Thyroid gland (tissue), 4 donors: ENCODE measurements at places on chromosomes 13 and 19.

- DNase-seq, result no peak
Measured at GRCh38 chr13:112714376-112715174, 24.7 kb downstream of the ATP11A start.

GRCh38 chr13:32179708-32180107 is 135.5 kb downstream of the ZAR1L start:
- DNase-seq, result no peak

GRCh38 chr19:49422407-49423070 is 702 bp downstream of the PTH2 start:
- DNase-seq, result no peak

GRCh38 chr19:788983-789700 is 8.1 kb upstream of the PTBP1 start:
- peak; percentile 68 for DNase-seq

GRCh38 chr13:113657851-113658741 is at the start of gene ATP4B:
Gene ATP4B (minus strand): TSS chr13:113658198. CDS start chr13:113658144, 54 bp downstream.
- no peak for DNase-seq

DNA sequence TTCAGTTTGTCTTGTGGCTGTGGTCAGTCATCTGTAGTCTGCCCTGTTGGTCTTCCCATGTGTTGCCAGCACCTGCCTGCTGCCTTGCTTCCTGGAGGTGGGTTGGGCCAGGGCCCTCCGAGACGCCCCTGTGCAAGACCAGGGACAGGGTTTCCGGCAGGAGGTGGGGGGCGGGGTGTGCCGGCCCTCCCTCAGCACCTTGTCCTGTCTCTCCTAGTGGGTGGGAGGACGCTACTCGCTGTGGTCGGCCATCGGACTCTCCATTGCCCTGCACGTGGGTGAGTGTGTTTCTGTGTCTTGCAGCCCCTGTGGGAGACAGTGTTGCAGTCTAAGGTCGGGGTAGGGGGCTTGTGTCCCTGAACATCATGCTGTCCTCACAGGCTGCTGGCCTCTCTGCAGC is 11.2 kb upstream of the PDCD2L start:
- DNase-seq, result no peak

DNA sequence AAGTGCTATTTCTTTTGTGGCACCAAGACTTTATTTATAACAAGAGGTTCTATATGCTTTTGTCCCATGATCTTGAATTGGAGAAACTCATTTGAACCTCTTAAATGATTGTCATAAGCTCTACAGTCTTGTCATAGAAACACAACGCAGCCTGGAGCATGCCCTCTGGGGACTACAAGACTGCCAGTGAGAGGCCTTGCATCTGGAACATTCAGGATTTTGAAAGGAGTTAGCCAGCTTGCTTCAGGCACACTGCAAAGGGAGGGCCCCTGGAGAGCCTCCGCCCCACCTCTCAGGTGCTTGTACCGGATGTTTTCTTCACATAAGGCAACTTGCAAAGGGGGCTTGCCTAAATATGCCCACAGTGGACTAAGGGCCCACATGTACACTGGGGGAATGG is 130.5 kb downstream of the LIG4 start:
- no peak for DNase-seq

GRCh38 chr19:55076321-55076720 is 652 bp downstream of the EPS8L1 start:
- no peak for DNase-seq

- DNase-seq, result no peak
Measured at GRCh38 chr19:45352914-45353796, 12.6 kb downstream of the KLC3 start.

DNA sequence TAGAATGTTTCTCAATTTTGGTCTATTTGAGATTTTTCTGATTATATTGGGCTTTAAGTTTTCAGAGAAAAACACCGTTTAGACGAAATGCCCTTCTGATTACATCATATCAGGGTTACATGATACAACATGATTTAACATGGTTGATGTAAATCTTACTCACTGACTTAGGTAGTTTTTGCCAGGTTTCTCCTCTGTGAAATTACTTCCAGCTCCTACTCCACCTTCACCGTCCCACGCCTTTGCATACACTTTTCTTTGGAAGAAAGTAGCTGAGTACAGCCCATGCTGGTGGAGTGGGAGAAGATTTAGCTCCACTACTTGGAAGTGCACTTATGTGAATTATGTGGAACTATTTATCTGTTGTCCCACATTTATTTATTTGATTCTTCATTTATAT is 433.2 kb upstream of the KLHL1 start:
- DNase-seq, result no peak

- DNase-seq, result no peak
Measured at GRCh38 chr19:34260771-34261173, 6.4 kb downstream of the GARRE1 start.

GRCh38 chr19:3203805-3204645 is 18.3 kb downstream of the NCLN start:
- DNase-seq, result no peak

GRCh38 chr13:95643571-95643935 is 953 bp downstream of the DZIP1 start:
- no peak for DNase-seq

DNA sequence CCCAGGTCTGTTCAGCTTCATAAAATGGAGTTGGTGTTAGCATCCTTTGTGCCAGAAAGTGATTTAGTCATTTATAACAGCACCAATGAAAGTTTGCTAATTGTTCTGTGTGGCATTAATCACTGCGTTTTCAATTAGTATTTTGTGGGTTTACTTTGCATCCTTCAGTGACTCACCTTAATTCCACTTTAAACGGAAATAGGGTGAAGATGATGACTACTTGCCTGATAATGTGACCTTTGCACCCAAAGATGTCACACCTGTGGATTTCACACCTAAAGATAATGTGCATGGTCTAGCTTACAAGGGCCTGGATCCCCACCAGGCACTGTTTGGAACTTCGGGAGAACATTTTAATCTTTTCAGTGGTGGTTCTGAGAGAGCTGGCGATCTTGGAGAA is 15.0 kb downstream of the GPATCH1 start:
- DNase-seq, result no peak

DNA sequence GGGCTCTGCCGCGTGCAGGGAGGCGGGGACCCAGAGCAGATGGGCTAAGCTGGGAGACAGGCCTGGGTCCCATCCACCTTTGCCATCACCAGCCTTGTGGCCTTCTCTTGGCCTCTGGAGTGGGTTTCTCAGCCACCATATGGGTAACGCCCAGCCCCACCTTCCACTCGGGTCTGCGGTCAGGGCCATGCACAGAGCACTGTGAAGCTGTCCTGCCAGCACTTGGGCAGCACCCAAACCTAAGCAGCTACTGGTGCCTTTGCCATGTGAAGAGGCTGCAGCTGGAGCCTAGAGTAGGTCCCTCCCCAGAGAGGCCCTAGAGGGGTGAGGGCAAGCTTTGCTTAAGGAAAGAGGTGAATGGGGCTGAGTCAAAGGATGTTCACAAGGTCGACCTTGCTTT is 24.1 kb upstream of the NPAS1 start:
- no peak for DNase-seq

- peak; percentile 50 for DNase-seq
Measured at GRCh38 chr19:18417250-18418028, 1.8 kb upstream of the SSBP4 start.

DNA sequence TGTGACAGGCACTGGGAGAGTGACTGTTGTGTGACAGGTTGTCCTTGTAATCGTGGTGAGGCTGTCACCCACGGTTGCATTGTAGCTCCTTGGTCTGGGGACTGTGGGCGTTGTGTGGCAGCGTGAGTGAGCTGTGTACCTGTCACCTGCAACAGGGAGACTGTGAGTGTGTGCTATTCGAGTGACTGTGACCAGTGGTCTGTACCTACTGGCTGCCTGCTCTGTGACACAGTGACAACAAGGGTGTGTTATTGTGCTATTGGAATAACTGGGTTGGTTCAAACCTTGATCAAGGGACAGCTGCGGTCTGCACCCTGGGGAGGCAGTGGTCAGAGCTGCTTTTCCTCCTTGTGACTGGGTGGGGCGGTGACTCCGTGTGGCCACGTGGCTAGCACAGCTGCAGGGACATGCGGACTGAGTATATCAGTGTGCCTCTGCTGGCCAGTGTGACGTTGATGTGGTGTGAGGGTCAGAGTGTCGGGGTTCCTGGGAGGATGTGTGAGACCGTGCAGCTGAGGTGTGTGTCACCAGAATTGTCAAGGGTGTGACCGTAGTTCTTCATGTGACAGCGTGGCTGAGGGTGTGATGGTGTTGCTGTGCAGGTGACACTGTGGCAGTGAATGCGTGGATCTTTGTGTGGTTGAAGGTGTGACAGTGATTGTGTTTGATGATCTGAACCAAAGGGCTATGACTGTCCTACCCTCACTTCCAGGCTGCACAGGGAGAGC is 10.1 kb upstream of the NFIX start:
- peak; percentile 48 for DNase-seq

- DNase-seq, result no peak
Measured at GRCh38 chr19:9967326-9967725, 31.0 kb upstream of the OLFM2 start.

- DNase-seq, result no peak
Measured at GRCh38 chr19:1360818-1361461, 22.8 kb upstream of the NDUFS7 start.

DNA sequence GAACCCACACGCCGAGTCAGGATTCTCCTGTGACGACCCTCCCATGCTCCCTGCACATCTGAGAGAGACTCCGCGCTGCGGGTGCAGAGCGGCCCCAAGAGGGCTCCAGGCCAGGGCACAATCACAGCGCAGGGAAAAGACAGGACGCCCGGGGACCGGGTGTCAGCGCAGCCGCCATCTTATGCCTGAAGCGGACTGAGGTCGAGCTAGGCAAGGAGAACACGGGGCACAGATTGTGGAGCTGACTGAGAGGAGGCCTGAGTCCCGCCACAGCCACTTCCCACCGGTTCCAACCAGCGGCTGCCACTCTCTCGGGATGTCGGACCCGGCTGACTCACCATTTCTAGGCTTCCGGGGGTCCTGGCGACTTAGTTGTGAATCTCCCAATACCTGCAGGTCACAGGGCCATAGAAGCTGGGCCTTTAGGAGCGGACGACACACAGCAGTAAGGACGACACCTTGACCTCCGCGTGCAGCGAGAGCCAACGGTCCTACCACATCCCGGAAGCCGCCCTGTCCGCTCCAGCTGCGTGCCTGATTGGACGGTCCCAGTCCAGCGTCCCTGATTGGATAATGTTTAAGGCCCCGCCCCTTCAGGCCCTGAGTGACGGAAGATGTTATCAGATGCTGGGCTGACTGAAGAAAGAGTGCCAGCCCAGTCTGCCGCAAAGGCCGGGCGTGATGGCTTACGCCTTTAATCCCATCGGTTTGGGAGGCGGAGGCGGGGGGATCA is at the start of gene ZNF728:
ZNF728 (minus strand) TSS at position 487 of the 733 bp plus-strand sequence; CDS start at position 341, 146 bp downstream.
- DNase-seq, result peak; percentile 52

- no peak for DNase-seq
Measured at GRCh38 chr13:113534236-113534860, 43.8 kb upstream of the DCUN1D2 start.

GRCh38 chr19:16328824-16329482 is 4.3 kb downstream of the KLF2 start:
- DNase-seq, result no peak

- no peak for DNase-seq
Measured at GRCh38 chr19:34580055-34580336, 97.0 kb downstream of the SCGB2B2 start.

- DNase-seq, result no peak
Measured at GRCh38 chr13:100827489-100828176, 153.0 kb upstream of the TMTC4 start.

- no peak for DNase-seq
Measured at GRCh38 chr13:69194130-69194529, 913.5 kb upstream of the ATXN8OS start.

DNA sequence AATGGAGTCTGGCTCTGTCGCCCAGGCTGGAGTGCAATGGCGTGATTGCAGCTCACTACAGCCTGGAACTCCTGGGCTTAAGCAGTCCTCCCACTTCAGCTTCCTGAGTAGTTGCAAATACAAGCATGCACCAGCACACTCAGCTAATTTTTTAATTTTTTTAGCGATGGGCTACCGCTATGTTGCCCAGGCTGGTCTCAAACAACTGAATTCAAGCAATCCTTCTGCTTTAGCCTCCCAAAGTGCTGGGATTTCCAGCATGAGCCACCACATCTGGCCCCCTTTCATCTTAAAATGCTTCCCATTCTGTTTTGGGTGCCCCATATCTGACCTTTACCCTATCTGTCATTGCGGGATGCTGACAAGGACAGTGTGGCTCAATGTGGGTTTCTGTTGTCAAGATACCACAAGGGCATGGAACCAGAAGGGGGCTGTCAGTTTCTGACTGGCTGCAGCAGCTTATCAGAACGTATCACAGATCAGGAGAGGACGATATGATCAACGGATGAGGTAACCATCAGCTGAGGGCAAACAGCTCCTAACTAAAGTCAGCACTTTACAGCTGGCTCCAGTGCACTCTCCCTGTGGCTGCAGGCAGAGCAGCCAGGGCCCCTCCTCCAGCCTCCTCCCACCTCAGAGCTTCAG is 32.4 kb downstream of the GPR42 start:
- DNase-seq, result no peak

DNA sequence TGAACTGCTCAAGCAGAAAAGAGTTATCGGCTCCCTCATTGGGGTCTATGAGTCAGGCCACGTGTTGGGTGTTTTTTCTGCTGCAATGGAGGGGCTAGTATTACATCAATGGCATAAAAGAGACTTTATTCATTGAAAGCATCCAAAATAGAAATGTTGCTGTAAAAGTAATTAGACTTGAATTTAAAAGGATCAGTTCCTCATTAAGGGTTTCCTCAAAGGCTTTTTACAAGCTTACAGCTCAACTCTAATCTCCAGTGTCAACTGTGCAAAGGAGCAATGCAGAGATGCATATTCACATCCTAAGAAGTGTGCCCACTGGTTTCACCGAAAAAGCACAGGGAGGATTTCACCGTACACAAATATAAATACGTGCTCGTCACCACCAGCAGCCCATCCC is 300.3 kb downstream of the FOXO1 start:
- DNase-seq, result no peak

DNA sequence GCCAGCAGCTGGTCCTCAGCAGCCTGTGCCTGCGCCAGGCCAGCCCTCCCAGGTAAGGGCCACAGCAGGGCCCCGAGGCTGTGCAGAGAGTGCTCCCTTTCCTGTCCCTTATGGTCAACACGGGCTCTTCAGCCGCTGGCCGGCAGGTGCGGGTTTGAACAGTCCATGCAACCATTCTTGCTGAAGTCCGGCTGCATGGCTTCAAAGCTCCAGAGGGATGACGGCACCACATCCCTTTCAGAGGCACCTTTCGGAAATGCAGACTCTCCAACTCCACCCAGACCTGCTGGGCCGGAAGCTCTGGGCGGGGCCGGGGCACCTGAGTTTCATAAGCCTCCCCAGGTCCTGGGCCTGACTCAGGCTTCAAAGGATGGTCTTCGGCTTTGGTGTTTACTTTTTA is 81.3 kb downstream of the SPACA7 start:
- DNase-seq, result no peak

GRCh38 chr13:25869941-25870340 is 181.9 kb downstream of the SHISA2 start:
- no peak for DNase-seq

- no peak for DNase-seq
Measured at GRCh38 chr13:89783221-89783755, 1564.2 kb upstream of the MIR17HG start.

DNA sequence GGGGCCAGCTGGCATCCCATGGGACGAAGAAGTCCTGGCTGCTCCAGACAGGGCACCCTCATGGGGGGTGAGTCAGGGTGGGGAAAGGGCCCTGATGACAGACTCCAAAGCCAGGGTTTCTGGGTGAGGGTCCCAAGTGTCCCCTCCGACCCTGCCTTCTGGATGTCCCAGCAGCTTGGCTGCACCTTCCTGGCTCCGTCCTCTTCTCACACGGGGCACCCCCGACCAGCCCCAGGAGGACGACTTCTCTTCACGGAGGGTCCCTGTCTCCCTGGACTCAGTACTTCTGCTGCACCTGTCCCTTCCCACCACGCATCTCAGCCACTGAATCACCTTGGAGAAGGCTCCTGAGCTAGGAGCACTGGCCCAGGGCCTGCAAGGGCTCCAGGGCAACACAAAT is 19.9 kb downstream of the MIER2 start:
- DNase-seq, result no peak
